Cardiac muscle cell (in vitro differentiated cells and primary cell): ENCODE measurements at places on chromosomes 1 and 21.

- no peak for DNase-seq
These were observed 463.9 kb upstream of the LRRC7 start for GRCh38 chr1:69103705-69104385.

DNA sequence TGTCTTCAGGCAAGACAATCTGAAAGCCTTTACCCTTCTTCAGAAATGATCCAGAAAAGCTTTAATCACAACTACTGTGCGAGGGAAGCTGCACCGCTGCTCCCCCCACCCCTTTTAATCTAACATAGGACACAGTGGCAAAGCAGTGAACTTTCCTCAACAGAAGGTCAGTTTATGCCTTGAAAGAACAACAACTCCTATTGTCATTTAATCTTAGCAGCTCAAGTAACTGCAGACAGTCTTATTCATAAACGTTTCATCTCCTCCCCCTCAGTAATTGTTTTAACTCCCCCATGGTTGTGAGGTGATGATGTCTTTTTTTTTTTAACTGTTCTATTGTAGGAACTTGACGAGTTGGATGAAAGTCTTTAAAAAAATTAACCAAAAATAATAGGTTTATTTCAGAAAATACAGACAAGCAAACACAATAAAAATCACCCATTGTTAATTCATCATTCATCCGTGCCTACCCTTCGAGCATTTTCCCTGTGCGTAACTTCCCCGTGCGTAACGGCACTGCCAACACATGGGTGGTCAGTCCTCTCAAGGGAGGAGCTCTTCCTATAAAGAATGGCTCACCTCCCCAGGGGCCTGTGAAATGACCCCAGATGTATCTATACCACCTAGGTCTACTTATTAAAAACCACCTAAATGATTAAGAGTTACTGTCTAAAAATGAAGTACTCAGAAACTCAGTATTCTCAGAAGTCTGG lies 3.3 kb upstream of the ADAR start:
- DNase-seq = no peak

- no peak for DNase-seq
These were observed 94.8 kb downstream of the CRB1 start for GRCh38 chr1:197362871-197363270.

DNA sequence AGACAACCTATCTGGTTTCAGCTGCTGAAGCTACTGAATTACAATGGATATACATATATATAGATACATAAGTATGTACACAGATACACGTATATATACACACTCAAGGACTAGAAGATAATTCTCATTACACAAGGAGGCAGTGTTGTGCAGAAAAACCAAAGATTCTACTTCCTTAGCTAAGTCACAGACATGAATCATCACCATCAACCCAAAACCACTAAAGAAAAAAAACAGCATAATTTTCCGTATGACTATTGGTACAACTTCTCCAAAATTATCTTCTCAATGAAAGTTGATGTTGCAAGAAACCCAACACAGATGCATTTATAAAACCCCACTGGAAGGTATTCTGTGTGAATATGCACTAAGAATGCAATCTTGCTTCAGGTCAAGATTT lies 36.8 kb upstream of the RPF1 start:
- DNase-seq = peak; percentile 93

DNA sequence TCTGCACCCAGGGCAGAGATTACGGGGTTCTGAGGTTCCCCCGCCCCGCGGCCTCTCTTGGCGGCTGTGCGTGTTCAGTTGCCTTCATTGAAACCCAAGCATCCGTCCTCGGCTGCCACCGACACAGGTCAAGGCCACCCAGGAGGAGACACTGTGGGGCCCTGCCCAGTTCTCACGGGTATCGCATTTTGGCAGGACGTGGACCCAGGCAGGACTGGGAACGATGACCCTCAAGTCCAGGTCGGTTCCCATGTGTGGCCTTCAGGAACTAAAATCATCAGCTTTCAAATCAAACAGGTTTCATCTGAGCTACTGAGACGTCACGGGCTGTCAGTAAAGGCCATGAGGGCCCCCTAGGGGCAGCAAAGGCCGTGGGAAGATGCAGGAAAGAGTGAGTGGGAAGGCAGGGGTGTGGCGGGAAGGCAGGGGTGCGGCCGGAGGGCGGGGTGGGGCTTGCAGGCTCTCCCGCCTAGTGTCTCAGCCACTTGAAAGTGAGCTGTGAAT lies 7.0 kb upstream of the C1orf174 start:
- no peak for DNase-seq

- peak; percentile 59 for DNase-seq
These were observed 440.9 kb upstream of the ZRANB2 start for GRCh38 chr1:71521655-71522264.

DNA sequence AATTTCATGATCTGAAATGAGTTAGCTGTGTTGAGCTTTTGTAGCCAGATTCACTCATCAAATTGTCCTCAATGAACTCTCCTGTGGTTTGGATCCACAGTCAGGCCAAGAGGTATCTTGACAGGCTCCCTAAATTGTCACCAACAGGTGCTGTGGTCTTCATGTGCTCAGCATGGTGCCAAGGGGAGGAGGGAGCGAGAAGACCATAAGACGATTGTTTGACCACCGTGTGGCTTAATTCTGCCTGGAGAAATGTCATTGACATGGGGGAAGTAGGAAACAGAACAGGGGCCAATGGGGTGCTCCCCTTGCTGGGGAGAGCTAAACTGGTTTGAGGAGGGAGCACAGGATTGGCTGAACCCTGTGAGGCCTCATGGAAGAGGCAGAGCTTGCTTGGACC lies 219.3 kb downstream of the KCNJ6 start:
- DNase-seq = no peak

GRCh38 chr1:190717055-190717454 lies 239.4 kb upstream of the BRINP3 start:
- no peak for DNase-seq

DNA sequence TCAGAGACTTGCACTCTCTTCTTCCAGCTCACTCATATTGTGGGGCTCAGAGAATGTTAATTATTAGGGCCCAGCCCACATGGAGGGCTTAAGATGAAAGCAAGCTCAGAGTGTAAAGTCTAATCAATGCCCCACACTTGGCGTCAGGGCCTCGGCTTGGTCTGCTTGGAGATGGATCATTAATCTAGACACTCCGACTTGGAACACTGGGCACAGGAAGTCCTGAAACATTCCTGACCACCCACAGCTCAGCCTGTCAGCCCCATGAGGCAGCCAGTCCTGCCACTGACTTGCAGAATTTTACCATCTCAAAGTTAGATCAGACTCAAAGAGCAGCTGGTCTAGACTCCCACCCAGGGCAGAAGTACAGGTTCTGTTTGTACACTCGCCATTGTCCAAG lies 69.8 kb upstream of the TRABD2B start:
- DNase-seq = no peak

DNA sequence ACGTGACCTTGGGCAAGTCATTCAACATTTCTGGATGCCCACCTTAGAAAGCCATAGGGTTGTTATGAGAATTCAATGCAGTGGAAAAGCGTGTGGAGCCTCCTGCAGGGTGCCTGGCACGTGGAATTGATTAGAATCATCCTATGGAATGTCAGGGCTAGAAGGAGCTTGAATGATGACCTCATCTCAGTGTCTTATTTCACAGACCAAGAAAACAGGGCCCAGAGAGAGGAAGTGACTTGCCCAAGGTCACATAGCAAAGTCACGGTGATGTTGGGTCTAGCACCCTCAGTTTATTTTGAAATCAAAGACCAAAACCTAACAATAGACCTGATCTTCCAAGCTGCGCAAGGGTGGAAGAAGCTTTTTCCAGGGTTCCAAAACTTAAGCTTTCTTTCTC lies 6.0 kb downstream of the TRABD2B start:
- DNase-seq = no peak

DNA sequence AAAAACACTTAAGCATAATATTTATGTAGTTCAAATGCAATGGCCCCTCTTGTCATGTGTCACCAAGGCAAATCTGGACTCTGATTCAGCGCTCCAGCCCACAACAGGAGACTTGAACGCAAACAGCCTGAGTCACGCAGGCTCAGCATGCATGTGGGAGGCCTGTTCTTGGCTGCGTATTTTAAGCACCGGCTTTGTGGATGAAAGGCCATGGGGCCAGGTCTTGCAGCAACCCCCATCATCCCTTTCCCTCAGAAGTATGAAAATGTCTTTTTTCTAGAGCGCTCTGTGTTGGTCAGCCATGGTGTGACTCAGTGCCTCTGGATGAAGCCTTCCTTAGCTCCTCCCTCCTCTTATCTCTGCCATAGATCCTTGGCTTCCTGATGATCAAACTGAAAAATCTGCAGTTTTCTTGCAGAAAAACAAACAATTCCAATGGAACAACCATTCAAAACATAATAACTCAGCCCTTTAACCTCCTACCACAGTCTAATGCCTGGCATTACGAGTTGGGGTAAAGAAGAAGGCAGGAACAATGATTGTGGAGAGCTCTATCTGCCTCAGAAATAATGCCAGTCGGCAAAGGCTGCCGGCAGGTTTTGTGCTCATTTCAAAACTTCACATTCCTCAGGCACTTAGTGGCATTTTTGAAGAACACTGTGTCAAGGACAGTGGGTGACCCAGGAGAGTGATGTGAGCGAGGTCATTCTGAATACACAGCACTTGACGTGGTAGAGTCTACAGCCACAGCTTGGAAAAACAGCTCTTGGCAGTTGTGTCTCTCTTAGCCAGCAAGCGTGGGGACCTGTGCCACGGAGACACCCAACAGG lies 167.5 kb downstream of the CLIC6 start:
- DNase-seq = no peak

DNA sequence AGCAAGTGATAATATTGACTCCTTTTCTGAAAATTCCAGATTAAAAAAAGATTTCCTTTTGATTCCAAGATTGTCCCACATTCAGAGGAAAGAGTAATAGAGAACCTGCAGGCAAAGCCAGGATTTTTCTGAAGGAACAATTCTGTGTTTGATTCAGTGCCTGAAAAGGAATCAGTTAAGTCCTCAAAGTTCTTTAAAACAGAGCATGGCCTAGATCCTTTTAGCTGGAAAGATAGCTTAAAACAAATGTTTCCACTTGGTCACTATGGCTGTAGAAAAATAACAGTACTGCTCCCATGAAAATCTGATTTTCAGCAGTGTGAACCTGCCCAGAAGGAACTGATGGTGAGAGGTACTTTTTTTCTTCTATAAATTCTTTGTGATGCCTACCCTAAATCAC lies 41.8 kb downstream of the HS2ST1 start:
- no peak for DNase-seq

GRCh38 chr1:47821760-47822159 lies 175.4 kb downstream of the TRABD2B start:
- DNase-seq = no peak

GRCh38 chr1:27940297-27940696 lies 5.5 kb downstream of the SMPDL3B start:
- DNase-seq = no peak

DNA sequence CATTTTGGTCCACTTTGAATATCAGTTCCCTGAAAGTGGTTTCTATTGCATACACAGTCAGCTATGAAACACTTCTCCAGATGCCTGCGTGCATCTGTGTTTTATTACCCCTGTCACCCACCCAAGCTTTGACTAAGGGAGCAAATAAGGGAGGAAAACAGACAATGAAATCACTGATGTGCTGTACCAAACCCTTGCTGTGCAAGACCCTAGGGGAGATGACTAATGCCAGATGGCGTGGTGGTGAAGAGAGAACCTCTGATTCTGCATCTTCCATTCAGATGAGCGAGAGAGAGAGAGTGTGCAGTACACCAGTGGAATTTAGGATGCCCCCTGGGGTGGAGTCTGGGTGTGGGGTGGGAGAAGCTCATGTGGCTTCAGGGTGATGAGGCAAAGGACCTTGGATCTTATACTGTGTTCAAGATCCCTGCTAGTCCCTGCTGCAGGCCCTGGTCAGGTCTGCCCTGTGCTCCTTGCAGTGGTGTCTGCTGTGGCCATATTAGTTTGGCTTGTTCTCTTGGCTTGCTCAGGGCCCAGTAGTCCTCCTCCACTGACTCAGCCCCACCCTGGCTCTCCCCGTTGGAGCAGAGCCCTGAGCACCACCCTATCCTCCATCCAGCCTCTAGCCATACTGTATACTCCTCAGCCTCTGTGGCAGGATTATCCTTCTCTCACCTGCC lies 18.5 kb downstream of the CLCA1 start:
- no peak for DNase-seq

- DNase-seq = no peak
These were observed 55.8 kb downstream of the UBE2T start for GRCh38 chr1:202285908-202286307.

- peak; percentile 23 for DNase-seq
These were observed 213.1 kb upstream of the USP24 start for GRCh38 chr1:55428231-55428630.

- no peak for DNase-seq
These were observed 14.8 kb downstream of the LRRC41 start for GRCh38 chr1:46288485-46289133.

GRCh38 chr1:18831656-18832055 lies 27.8 kb downstream of the TAS1R2 start:
- no peak for DNase-seq

- no peak for DNase-seq
These were observed 791 bp upstream of the CHI3L1 start for GRCh38 chr1:203187304-203187685.

- no peak for DNase-seq
These were observed 36.7 kb downstream of the AJAP1 start for GRCh38 chr1:4690951-4691675.

GRCh38 chr1:100198596-100198995 lies 20.5 kb upstream of the LRRC39 start:
- no peak for DNase-seq

DNA sequence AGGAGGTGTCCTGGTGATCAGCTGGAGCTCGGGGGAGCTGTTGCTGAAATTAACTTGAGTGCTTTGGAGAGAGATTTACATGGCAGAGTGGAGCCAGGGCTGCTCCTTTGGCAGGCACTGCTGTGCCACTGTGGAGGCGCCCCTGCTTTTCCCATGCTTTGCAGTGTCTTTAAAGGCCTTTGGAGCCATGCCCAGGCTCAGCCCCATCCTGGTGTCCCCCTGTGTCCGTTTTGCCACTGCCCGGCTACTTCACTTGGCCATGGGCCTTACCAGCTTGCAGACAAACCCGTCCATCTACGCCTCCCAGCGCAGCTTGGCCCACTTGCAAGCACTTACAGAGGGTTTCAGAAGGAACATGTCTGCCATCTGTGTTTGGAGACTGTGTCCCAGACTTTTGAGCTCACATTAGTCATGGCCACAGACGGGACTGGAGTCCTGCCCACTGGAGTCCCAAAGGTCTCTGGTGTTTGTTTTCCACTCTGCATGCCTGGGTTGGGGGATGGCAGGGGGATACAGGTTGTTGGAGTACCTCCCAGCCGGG lies 18.2 kb upstream of the LAMTOR5 start:
- DNase-seq = no peak
